ENCODE measurements at places on chromosomes 3 and 15.

DNA sequence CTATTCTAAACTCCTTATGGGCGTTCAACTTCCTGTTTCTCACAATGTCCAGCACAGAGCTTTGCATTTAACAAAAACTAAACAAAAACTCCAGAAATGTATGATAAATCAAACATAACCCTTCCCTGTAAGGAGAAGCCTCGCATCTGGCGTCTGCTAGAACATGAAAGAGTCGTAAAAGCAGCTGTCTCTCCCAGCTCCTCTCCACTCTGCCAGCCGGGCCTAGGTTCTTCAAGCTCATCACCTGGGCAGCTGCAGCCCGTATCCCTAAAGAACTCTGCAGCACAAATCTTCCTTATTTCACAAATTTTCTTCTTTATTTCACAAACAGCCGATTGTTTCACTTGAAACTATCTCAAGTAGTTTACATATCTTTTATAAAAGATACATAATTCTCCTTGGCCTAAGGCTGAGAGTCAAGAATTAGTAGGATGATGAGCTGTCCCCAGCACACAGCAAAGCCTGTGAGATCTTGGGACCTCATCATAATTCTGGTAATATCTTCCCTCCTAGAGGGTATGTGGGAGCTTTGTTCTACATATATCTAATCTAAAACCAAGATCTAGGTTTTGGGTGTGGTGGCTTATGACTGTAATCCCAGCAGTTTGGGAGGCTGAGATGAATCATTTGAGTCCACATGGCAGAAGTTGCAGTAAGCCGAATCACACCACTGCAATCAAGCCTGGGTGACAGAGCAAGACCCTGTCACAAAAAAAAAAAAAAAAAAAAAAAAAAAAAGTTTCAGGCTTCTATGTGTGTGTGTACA is 35.3 kb downstream of the ANXA2 start:
- DNase-seq: no peak

DNA sequence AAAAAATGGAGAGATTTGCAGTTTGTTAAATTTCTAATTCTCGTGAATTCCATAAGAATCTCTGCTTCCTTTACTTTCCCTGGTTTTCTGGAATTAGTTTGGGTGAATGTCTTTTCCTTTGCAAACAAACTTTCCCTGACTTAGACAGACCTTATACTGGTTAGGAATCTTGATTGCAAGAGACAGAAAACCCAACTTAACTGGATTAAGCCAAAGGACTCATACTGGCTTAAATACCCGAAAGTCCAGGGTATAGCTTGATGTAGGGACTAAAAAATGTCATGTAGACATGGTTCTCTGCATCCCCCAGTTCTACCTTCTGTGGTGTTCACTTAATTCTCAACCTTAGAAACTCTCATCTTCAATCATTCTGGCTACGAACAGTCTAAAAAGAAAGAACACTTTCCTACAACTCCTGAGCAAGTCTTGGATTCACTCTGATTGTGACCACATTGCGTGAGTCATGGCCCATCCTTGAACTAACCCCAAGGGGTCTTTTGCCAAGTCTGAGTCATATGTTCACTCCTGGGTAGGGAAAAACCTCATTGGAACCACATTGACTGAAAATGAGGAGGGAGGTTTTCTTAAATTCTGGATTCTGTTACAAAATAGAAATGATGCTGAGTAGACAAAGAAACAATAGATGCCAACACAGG is 136.0 kb upstream of the DAZL start:
- no peak for DNase-seq

DNA sequence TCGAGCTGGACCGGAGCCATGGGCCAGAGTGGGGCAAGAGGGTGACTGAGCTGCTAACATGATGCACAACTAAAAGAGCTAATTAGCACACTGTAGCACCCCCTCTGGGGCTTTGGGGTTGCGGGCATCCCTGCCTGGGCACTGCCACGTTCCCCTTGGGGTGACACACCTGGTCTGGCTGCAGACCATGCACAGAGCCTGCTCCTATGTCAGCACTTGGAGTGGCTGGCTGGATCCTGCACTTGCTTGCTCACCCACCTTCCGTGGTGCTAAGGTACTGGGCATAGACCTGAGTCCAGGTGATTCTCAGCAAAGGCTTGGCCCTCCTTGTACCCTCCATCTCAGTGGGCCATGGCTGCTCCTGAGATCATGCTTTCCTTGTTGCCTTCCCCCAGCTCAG is 12.8 kb upstream of the SPTBN5 start:
- no peak for DNase-seq

DNA sequence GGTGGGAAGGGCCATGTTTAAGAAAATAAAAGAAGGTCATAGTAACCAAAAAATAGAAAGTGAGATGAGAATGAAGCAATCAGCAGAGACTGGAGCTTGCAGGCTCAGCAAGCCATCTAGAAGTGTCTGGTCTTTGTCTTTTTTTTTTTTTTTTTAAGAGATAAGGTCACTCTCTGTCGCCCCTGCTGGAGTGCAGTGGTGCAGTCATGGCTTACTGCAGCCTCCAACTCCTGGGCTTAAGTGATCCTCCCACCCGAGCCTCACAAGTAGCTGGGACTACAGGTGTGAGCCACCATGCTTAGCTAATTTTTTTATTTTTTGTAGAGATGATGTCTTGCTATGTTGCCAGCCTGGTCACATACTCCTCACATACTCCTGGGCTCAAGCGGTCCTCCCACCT is 36.2 kb downstream of the GXYLT2 start:
- DNase-seq: no peak

- no peak for DNase-seq
Measured at GRCh38 chr3:46523556-46523955, 25.8 kb downstream of the RTP3 start.

DNA sequence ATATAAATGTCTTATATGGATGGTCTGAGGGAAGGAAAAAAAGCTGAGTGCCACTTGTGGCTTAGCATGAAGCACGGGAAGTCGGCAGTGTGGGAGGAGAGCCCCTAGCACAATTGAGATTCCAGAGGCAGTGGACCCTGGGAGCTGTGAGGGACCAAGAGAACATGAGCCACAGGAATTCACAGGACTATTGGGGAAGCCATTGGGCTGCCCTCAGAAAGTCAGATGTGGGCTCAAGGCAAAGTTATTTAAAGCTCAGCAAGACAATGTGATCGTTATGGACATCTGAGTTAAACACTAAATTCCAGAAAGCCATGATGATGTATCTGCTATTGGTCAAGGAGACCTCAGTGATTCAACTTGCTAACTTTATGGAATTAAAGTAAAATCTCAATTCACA is 380.8 kb upstream of the IL12A start:
- DNase-seq: no peak

GRCh38 chr15:78255421-78256043 is 8.8 kb upstream of the DNAJA4 start:
- no peak for DNase-seq

GRCh38 chr3:58217209-58217811 is 6.5 kb upstream of the DNASE1L3 start:
- peak; percentile 65 for DNase-seq

DNA sequence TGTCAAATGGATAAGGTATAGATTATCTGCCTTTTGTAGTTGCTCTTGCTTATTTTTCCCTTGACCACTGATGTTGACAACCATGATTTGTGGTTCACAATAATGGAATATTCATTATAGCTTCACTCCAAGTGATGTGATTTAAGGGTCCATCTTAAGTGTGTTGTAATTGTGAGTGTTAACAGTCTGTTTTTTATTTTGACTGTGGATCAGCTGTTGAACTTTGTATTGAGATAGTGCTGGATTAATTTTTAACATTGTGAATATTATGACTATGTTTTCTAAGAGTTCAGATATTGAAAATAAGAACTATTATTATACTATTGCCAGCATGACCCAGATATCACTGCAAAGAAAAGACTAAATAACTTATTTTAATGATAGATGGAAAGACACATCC is 8.6 kb upstream of the GASK1A start:
- no peak for DNase-seq

DNA sequence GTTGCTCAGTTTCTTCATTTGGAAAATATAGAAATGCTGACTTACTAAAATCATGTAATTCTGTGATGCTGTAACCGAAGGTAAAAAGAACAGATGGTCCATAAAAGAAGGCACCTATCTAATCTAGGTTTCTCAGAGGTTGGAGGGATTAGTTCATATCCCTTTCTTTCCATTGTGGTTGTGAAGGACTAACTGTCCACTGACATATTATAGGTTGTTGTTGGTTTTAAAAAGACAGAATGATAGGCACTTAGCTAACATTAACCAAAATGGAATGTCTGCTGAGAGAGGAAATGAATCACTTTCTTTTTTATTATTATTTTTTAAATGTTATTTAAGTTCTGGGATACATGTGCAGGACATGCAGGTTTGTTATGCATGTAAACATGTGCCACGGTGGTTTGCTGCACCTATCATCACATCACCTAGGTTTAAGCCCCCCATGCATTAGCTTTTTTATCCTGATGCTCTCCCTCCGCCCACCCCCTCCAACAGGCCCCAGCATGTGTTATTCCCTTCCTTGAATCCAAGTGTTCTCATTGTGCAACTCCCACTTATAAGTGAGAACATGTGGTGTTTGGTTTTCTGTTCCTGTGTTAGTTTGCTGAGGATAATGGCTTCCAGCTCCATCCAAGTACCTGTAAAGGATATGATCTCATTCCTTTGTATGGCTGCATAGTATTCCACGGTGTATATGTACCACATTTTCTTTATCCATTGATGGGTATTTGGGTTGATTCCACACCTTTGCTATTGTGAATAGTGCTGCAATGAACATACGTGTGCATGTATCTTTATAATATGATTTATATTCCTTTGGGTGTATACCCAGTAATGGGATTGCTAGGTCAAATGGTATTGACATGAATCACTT is 45.8 kb downstream of the ALDH1A2 start:
- no peak for DNase-seq

DNA sequence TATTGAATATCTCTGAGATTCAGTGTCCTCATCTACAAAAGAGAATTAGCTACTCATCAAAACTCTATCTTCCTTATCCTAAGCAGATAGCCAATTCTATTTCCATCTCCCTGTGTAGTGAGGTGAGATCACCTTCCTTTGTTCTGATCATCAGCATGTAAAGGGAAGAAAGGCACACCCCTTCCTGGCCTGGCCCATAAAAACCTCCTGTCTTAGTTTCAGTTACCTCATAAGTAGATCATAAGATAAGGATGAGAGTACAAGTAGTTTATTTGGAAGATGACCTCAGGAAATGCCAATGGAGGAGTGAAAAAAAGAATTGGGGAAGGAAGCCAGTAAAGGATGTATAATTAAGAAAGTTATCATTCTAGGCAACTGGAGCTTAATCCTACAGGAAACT is 114.5 kb upstream of the GADL1 start:
- DNase-seq: no peak

- no peak for DNase-seq
Measured at GRCh38 chr3:128806588-128806987, 72.8 kb upstream of the ACAD9 start.

GRCh38 chr3:18655827-18656226 is 230.7 kb upstream of the SATB1 start:
- DNase-seq: no peak

- DNase-seq: no peak
Measured at GRCh38 chr3:25784971-25785370, 1.7 kb upstream of the NGLY1 start.

DNA sequence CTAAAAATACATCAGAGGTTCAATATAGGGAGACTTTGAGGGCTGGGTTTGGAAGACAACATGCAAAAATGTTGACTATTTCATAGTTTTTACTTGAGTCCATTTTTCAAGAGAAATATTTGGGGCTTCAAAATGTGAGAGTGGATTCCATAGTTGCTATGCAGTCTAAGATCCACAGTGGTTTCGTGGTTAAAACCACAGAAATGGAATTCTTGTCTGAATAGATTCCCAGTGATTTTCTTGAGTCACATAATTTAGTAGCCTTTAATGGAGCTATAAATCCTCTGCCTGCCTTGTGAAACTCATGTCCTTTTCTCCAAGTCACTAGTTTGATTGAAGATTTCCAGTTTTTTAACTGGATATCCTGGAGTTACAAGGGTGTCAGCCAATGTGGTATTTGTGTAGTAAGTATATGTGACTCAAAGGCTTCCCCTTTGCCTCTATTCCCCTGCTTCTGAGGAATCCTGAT is 94.7 kb upstream of the RBMS3 start:
- DNase-seq: no peak

- DNase-seq: no peak
Measured at GRCh38 chr3:75248974-75249373, 415.2 kb upstream of the FRG2C start.

GRCh38 chr15:82851306-82851850 is 42.0 kb downstream of the WHAMM start:
- DNase-seq: no peak

- no peak for DNase-seq
Measured at GRCh38 chr3:3798631-3799113, 559 bp upstream of the LRRN1 start.

- DNase-seq: no peak
Measured at GRCh38 chr15:87144775-87145174, 1065.1 kb downstream of the AGBL1 start.

DNA sequence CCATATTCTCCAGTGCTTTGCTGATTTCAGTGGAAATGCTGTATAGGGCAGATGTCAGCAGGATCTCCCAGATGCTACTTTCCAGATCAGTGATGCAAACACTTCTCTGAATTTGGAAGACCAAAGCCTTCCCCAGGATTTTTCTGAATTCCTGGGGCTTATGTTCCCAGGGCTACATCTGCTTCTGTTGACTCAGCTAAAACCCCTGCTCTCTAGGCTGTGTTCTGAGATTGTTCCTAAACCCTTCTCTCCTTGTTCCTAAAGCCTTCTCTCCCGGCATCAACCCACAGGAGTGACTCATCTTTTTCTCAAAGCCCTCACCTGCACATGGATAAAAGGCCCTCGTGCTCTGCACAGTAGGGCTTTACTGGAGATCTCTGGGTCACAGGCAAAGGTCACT is 35.5 kb downstream of the FAH start:
- no peak for DNase-seq

- no peak for DNase-seq
Measured at GRCh38 chr15:52870015-52870414, 79.9 kb upstream of the ONECUT1 start.

DNA sequence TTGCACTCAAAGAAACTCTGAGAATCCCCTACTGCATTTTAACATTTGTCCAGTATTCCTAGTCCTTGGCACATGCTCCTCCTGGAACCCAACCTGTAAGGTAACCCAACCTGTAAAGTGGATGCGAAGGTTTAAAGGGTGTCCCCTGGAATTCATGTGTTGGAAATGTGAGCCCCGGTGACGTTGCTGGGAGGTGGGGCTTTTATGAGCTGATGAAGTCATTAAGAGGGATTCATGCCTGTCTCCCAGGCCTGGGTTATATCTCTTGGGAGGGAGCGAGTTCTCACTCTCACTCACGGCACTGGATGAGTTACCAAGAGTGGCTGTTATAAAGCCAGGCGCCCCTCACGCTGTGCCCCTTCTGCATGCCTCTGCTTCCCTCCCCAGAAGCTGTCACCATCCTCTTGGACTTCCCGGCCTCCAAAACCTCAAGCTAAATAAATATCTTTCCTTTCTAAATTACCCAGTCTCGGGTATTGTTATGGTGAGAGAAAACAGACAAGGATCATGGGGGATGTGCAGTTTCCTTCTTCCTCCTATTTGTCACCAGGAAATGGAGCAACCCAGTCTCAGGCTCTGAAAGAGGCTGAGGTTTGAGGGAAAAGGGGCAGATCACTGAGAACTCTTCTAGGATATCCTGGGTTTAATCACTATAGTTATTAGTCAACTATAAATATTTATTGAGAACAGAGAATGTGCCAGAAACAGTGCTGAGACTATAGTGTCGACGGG is 7.6 kb downstream of the XXYLT1 start:
- DNase-seq: no peak

GRCh38 chr3:55009372-55009771 is 81.5 kb upstream of the LRTM1 start:
- no peak for DNase-seq
